Hematopoietic multipotent progenitor cell treated with erythropoietin and hydrocortisone succinate and interleukin-3 and kit ligand, for 6 days (in vitro differentiated cells): ENCODE measurements at places on chromosomes 4 and X.

- peak; percentile 70 for DNase-seq
Measured at GRCh38 chr4:94452476-94453371, 982 bp downstream of the PDLIM5 start.

- no peak for DNase-seq
Measured at GRCh38 chrX:54708404-54708803, 89.7 kb downstream of the ITIH6 start.

DNA sequence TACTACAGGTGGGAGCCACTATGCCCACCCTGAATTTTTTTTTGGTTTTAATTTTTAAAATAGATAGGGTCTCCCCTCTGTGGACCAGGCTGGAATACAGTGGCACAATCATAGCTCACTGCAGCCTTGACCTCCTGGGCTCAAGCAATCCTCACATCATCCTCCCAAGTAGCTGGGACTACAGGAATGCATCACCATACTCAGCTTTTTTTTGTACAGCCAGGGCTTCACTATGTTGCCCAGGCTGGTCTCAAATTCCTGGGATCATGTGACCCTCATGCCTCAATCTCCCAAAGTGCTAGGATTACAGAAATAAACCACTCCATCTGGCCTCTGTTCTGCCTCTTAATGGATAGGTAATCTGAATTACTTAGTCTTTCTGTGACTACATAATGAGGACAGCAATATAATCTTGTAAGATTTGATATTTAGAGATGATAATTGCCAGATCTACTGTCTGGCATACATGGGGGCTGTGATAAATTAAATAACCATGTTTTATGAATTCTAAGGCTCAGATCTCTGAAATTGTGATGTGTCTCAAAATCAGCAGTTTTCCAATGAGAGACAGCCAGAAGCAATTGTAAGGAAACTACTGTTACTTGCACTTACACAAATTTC lies 26.7 kb downstream of the PDS5A start:
- DNase-seq, result no peak

DNA sequence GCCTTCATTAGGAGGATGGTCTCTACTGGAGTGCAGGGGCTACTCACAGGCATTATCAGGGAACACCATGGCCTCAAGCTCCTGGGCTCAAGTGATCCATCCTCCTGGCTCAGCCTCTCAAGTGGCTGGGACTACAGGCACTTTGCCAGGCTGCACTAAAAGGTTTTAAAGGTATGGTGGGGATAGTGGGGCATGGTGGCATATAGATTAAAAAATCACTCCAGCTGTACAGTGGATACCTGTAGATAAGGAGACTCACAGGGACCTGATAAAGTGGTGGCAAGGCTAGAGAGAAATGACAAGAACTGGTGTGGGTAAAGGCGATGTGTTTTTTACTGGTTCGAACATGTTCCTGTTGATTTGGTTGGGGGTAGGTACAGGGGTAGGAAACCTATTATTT lies 5.9 kb downstream of the ZAR1 start:
- peak; percentile 80 for DNase-seq

DNA sequence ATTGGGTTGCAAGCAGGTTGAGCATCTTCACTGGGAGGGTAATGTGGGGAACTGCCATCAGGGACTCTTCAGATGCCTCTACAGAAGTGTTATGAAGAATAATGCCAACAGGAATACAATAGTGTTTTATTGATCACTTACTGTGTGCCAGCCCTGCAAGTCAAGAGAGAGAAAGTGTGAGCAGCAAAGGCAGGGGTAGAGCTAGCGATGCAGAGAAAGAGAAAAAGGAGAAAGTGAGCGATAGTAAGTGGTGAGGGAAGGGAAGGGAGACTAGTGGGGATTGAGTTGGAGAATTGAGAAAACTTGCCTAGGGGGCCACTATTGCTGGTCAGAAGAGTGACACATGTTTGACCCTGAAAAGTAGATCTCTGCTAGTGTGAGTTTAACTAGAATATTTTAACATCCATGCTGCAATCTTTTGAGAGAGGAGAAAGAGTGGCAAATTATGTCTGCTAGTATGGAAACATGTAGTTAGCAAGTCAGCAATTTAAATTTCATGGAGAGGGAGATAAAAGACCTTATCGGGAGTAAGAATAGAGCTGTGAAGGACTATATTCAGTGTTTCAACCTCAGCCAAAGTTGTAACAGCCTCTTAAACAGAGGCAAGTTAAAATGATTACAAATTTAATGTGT lies 12.2 kb downstream of the AFF1 start:
- no peak for DNase-seq

DNA sequence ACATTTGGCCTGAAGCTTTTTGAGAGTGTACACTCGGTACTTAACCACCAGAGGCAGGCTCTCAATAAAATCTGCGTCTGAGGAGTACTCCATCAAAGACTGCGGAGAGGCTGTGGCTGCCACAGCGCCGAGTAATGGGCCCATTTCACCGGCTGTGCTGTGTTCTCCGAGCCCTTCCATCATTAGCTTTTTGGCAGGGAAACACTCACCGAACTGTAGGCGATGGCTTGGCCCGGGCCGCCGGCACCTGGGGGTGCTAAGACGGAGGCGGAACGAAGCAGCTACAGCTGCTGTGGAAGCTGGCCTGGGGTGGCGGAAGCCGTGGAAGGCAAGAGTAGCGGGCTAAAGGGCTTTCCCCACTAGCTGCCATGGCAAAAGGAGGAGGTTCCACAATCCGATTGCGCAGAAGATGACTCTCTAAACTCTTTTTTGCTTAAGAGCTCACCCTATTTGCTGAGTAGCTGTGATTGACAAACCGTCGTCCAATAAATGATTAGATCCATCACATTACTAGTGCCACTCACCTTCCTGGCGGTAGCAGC lies 48.5 kb upstream of the PABPC1L2A start:
- DNase-seq, result no peak

GRCh38 chr4:19947349-19947748 lies 304.4 kb upstream of the SLIT2 start:
- no peak for DNase-seq

- DNase-seq, result peak; percentile 9
Measured at GRCh38 chrX:104913348-104913747, 307.1 kb downstream of the TEX13A start.

- no peak for DNase-seq
Measured at GRCh38 chr4:122990891-122991290, 68.5 kb upstream of the NUDT6 start.

DNA sequence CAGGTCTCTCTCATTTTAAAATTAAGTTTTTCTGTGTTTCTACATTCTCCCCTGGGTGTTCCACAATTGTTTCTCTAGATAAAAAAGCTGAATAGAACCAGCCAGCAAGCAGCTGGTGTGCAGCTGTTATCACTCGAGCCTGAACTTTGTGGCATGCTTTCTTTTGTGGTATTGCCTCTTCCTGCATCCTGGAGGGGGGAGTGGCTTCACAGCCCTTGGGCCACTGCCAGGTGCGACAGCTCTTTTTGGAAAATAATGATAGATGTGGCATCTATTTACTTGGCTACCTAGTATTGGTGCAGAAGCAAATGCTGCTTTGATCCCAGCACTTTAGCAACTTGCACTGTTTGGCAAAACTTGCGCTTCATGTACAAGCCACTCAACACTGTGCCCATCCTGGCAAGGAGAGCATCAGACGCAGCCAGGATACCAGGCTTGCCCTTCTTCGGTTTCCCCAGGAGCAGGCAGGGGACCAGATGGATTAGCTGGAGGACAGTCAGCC lies 69.4 kb downstream of the HMGB2 start:
- DNase-seq, result peak; percentile 96

- no peak for DNase-seq
Measured at GRCh38 chrX:110414679-110415439, 56.2 kb downstream of the RTL9 start.

- DNase-seq, result no peak
Measured at GRCh38 chr4:62872856-62873255, 1536.4 kb downstream of the TECRL start.

GRCh38 chr4:96352051-96352517 lies 512.2 kb downstream of the PDHA2 start:
- peak; percentile 76 for DNase-seq
